Activated naive CD4-positive, alpha-beta T cell treated with anti-CD3 and anti-CD28 coated beads, Interleukin-2, amount 10 ng/mL, durations not matched to agents 7 days and 5 days (primary cell): ENCODE measurements at places on chromosomes 1 and 21.

DNA sequence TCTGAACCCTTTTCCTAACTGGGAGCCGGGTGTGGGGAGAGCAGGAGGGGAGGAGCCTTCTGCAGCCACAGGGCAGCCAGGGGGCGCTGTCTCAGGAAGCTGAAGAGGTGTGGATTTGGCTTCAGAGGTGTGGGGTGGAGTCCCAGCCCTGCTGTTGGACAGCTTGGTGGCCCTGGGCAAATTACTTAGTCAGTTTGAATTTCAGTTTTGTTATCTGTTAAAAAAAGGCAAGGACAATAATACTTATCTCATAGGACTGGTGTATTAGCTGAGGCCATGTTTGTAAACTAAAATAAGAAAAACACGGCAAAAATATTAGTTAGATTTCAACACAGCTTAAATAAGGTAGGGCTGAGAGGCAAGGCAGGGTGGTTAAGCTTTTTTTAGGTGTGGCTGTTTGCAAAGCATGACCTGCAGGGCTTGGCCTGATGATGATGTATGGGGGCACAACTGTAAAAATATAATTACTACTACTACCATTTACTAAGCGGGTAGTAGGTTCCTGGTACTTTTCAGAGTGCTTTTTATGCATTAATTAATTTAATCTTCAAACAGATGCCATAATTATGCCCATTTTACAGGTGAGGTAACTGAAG lies 111.8 kb downstream of the PLXNA2 start:
- DNase-seq, result peak; percentile 72

DNA sequence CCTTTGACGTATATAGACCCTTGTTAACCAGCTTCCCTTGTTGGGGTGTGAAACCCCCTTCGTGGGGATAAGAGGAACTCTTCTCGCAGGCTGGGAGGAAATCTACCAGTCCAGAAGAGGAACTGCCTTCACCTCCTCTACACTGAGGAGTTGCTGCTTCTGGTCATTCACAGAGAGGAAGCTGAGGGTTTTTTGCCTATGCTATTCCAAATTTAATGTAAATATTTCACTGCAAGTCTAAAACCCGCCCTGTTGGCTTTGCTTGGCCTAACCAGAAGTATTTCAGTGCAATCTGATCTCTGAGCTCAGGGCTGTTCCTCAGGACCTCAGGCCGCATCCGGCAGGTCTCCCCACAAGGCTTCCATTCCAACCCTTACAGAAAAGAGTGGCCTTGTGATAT lies 150.1 kb downstream of the HIVEP3 start:
- DNase-seq, result no peak

- DNase-seq, result no peak
Observed at GRCh38 chr1:93608187-93609109, 73.2 kb downstream of the BCAR3 start.

GRCh38 chr1:46687093-46687659 lies 15.5 kb downstream of the TEX38 start:
- no peak for DNase-seq

GRCh38 chr1:168369655-168370054 lies 89.0 kb downstream of the TBX19 start:
- DNase-seq, result no peak
